ENCODE measurements at places on chromosomes 6 and 20. TPM values are rescaled to one million over a fixed set of nuclear protein-coding genes. Genes with fewer than 3 reads are reported as not detected.

DNA sequence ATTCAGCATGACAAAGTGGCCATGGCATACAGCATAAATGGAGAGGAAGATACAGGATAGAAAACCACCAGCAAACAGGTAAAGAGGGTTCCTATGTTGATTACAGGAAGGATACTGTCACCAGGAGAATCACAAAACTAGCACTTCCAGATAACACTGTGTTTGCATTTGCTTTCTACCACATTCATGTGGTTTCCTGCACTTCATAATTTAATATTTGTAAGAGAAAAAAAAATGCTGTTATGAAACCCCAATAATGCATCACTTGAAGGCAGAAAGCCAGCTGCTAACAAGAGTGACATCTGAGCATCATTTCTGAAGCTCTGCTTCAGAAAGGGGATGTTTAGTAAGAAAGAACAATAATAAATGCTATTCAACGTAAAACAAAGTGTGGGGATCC lies 106.6 kb downstream of the ATXN1 start:
- no peak for DNase-seq

Gene EYS
- total RNA-seq: not detected

Gene RRAGD
- total RNA-seq: 1.8 TPM

Gene MCCD1
- not detected for total RNA-seq

Gene ARG1
- total RNA-seq: not detected

Gene RIMS1
- 3.9 TPM for total RNA-seq

DNA sequence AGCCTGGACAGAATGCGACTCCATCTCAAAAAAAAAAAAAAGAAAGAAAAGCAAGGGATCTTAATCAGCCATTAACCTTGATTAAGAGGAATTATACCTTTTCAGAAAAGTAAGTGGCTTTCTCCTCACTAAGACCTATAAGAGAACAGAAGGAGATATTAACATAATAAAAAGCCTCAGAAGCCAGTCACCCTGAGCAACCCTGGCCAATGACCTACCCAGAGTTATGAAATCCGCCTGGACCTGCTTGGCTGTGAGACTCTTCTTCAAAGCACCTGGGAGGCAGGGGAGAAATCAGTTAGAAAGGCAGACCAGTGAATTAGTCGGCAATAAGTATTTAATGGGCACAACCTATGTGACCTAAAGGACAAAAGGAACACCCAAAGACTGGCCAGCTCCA lies 32.7 kb upstream of the C20orf203 start:
- no peak for DNase-seq

Data from fibroblast of lung (primary cell).